ENCODE measurements at places on chromosomes 12 and 14.

DNA sequence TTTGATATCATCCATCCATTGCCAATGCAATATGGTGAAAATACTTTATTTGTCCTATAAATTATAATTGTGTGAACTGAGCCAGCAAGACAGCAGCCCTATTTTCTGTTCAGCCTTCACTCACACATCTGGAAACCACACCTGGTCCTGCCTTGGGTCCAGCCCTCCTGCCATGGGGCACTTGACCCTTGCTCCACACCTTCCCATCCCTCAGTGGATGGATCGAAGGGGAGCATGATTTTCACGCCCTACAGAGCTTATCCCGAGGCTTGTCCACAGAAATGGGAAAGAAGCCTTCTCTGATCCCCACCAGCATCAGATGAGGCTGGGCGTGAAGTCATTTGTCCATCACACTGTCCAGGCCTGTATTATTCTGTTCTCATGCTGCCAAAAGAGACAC is 10.1 kb downstream of the TMEM132D start:
- no peak for DNase-seq

- DNase-seq = no peak
Observed at GRCh38 chr12:82968631-82969367, 282.1 kb downstream of the TMTC2 start.

- DNase-seq = no peak
Observed at GRCh38 chr12:51082561-51083125, 753 bp downstream of the CSRNP2 start.

- DNase-seq = no peak
Observed at GRCh38 chr12:98058838-98059237, 456.6 kb upstream of the TMPO start.

GRCh38 chr12:98509063-98509462 is 6.3 kb upstream of the TMPO start:
- DNase-seq = peak; percentile 63

All from Caco-2 (cell line).